ENCODE measurements at places on chromosomes 2 and 18. TPM values are rescaled to one million over a fixed set of nuclear protein-coding genes. Genes with fewer than 3 reads are reported as not detected.

The CREG2 gene
- 0.14 TPM for total RNA-seq

The ABCG5 gene
- total RNA-seq, result not detected

The GPBAR1 gene
- 0.37 TPM for total RNA-seq

The NCKAP5 gene
- 4.3 TPM for total RNA-seq

The FAM110C gene
- total RNA-seq, result not detected

The CYTIP gene
- total RNA-seq, result not detected

The MEP1B gene
- not detected for total RNA-seq

The SLC25A52 gene
- total RNA-seq, result not detected

The C2orf74 gene
- total RNA-seq, result 14.6 TPM

The EPHA4 gene
- 26.7 TPM for total RNA-seq

The UGT1A3 gene
- not detected for total RNA-seq

The VWA3B gene
- 0.09 TPM for total RNA-seq

The ADRA2B gene
- 0.09 TPM for total RNA-seq

The ESPNL gene
- 2.4 TPM for total RNA-seq

The PXDN gene
- 356 TPM for total RNA-seq

The FAM117B gene
- total RNA-seq, result 5.4 TPM

The CPO gene
- 0.09 TPM for total RNA-seq

The ASXL2 gene
- 4.3 TPM for total RNA-seq

The HSPD1 gene
- 183 TPM for total RNA-seq

The SLC30A3 gene
- total RNA-seq, result under 0.01 TPM

The COL3A1 gene
- 5,666 TPM for total RNA-seq

The HES6 gene
- total RNA-seq, result 0.92 TPM

The SERPINB4 gene
- total RNA-seq, result 0.14 TPM

The BIN1 gene
- total RNA-seq, result 140 TPM

The SF3B1 gene
- total RNA-seq, result 188 TPM

The TMEM200C gene
- 0.14 TPM for total RNA-seq

The TMEM198 gene
- total RNA-seq, result 1.3 TPM

The ACOXL gene
- not detected for total RNA-seq

The ST8SIA3 gene
- not detected for total RNA-seq

The ACKR3 gene
- 44.9 TPM for total RNA-seq

The CFAP53 gene
- total RNA-seq, result 0.71 TPM

The CDH19 gene
- not detected for total RNA-seq

All from smooth muscle cell of bladder (primary cell).